ENCODE measurements at places on chromosomes 2 and 18.

DNA sequence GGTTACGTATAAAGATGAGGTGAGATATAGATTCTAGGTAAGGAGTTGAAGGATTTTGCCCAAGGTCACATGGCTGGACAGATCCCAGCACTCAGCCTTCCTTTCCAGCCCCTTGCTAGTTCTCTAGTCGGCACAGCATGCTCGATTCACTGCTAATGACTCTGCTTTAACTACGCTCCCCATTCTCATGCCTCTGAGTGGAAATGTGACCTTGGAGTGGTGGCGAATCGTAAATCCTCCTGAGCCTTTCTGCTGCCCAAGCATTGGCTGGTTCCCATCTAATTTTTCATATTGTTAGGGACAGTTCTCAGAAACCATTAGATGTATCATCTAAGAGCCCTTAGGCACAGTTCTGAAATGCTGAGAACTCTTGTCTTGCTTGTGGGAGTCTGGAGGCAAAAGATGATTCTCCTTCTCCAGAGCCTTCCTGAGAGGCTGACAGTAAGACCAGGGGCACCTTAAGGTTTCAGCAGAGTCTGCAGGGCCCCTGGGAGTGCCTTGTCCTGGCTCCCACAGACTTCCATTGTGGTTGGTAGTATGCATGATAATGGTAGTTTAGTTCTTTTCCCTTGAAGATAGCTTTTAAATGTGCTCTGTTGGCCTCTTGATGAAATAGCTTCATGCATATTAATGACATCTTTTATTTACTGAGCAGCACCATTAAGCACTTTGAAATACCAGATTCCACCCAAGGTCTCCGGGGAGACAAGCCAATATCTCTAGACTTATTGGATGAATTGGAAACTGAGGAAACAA is 377.8 kb upstream of the SLC14A2 start:
- DNase-seq = no peak

DNA sequence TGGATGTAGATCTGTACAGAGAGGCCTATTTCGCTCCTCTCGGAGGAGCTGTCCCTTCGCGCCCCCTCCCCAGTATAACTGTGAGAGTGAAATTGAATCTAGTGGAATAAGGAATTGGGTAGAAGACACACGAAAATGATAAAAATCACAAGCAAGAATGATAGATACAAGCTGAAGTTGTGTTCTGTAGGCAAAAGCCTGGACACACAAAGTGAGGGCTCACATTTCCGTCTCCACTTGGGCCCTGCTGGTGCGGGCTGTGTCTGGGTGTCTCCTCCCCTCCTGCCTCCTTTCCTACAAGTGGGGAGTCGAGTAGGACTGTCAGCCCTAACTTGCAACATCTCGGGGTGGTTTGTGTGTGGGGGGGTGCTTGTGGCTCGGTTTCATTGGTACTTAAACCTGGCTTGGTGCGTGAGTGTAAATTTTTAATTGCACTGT is 457 bp upstream of the SP9 start:
- DNase-seq = peak; percentile 36

GRCh38 chr2:133780099-133780996 is 212.1 kb upstream of the NCKAP5 start:
- peak; percentile 73 for DNase-seq

DNA sequence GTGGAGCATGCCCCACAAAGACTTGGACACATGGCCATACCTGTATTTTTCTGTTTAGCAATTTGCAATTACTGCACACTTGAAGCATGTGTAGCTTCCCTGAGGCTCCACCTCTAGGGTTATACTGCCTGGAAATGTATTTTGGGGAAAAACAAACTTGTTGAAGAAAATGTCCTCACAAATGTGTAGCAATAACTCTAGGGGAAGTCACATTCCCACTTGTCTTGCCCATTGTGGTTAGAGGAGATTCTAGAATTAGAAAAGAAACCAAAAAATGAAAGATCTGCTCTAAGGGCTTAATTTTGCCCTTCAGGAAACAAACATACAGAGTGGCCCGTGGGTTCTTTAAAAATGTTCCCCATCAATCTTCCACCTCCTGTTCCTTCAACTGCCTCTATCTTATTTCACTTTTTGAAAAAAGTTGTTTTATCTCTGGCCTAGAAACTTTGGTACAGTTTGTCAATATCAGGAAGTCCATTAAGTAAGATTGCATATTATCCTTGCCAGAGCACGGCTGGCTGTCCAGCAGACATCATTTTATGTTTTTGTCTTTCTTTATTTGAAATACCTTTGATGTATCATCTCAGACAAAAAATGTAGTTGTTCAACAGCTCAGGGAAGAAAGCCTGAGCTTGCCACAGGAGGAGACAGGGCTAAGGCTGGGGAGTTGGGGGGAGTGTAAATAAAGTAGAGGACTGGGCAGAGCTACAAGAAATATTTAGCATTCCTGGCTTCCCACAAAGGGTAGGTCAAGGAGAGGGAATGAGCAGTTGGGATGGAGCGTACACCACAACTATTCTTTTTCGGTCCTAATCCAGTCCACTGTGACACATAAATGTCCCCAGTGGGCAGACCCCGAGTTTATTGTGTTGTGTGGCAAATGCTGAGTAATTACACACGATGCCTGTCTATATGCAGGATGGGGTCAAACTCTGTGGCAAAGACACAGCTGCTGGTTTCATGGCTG is 96.8 kb upstream of the CDC42EP3 start:
- peak; percentile 99 for DNase-seq

DNA sequence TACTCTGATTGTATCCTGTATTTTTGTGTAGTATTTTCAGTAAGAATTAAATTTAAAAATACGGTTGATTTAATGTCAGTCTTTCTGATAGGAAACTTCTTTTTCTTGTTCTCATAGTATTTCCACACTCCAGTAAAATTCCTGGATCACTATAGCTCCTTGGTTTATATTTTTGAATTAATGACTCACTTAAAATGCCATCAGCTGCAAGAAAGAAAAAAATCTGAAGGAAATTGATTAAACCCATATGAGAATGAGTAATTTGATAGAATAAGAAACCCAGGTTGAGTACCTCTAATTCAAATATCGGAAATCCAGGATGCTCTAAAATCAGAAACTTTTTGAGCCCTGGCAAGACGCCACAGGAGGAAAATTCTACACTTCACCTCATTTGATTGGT is 186.8 kb upstream of the RND3 start:
- peak; percentile 68 for DNase-seq

DNA sequence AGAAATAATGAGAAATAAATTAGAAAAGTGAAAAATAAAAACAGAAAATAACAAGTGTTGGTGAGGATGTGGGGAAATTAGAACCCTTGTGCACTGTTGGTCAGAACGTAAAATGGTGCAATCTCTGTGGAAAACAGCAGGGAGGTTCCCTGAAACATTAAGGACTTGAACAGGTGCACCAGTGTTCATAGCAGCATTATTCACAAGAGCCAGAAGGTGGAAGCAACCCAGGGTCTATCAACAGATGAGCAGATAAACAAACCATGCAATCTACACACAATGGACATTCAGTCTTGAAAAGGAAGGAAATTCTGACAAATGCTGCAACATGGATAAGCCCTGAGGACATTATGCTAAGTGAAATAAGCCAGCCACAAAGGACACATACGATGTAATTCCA is 58.2 kb upstream of the TFCP2L1 start:
- DNase-seq = no peak

DNA sequence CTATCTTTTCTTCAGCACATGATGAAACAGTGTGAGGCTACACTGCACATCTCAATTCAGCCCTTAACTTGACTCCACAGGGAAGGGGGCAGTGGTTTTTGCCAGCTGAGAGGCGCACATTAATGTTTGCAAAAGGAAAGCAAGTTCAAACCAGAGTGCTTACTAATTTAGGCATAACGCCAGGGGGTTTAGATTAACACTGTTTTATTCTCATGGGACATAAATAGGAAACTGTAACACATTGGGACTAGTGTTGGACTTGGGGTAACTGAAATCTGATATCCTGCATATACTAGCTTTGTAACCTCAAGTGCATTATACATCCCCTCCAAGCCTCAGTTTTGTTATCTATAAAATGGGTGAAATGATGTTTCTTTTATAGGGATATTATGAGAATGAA is 821.2 kb upstream of the ID2 start:
- DNase-seq = no peak

- DNase-seq = no peak
These were observed 555.8 kb downstream of the SATB2 start for GRCh38 chr2:198901894-198902293.

- no peak for DNase-seq
These were observed 250.7 kb downstream of the NAPG start for GRCh38 chr18:10776493-10776892.

DNA sequence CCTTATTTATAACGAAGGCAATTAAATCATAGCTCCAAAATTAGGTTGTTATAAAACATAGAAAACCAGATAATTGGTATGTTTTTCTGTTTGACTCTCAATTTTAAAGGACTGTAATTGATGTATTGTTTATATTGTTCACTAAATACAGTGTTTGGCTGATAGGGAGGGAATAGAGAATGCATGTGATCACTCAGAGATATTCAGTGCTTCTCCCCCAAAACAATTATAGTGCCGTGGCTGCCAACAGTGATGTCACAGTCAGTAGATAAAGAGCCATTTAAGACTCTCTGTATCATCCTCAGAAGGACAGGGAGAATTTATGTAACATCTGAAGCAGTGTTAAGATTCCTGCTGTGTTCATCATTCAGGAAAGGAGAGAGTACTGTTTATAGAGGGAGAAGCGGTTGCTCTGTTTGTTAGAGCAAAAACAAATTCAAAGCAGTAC is 69.6 kb downstream of the PHLPP1 start:
- DNase-seq = peak; percentile 48

- DNase-seq = no peak
These were observed 93.9 kb downstream of the RHOB start for GRCh38 chr2:20540587-20541293.

- no peak for DNase-seq
These were observed 5.8 kb downstream of the CUL3 start for GRCh38 chr2:224579411-224579810.

GRCh38 chr2:168730344-168730743 is 72.1 kb upstream of the NOSTRIN start:
- no peak for DNase-seq

- DNase-seq = no peak
These were observed 522.6 kb downstream of the CMPK2 start for GRCh38 chr2:6343076-6343475.

- peak; percentile 77 for DNase-seq
These were observed 66.7 kb downstream of the TNS1 start for GRCh38 chr2:217935901-217936684.

GRCh38 chr2:124875627-124876244 is 850.6 kb downstream of the CNTNAP5 start:
- DNase-seq = no peak

DNA sequence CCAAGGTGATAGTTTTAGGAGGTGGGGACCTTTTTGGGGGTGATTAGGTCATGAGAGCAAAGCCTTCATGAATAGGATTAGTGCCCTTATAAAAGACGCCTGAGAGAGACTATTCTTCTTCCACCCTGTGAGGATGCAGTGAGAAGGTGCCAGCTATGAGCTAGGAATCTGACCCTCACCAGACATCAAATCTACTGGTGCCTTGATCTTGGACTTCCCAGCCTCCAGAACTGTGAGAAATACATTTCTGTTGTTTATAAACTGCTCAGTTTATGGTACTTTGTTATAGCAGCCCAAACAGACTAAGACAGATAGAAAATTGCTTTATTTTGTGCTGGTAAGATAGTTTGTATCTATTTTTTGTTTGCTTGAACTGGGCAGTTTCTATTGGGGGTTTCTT is 40.1 kb downstream of the PHLPP1 start:
- no peak for DNase-seq

GRCh38 chr2:96110621-96111256 is 5.6 kb downstream of the ADRA2B start:
- DNase-seq = no peak
